ENCODE measurements at places on chromosomes 16 and 17.
A peak's percentile ranks its signal among the peaks of the same experiment; 100 is the strongest.

- DNase-seq = no peak
Observed at GRCh38 chr17:6244796-6245195, 174.6 kb downstream of the WSCD1 start.

GRCh38 chr17:41140360-41141131 lies at the start of gene KRTAP4-6:
TSS of gene KRTAP4-6 (minus strand) at chr17:41140544. CDS start at chr17:41140487, 57 bp downstream.
- DNase-seq = no peak

- no peak for DNase-seq
Observed at GRCh38 chr17:74919440-74920305, 3.4 kb downstream of the USH1G start.

DNA sequence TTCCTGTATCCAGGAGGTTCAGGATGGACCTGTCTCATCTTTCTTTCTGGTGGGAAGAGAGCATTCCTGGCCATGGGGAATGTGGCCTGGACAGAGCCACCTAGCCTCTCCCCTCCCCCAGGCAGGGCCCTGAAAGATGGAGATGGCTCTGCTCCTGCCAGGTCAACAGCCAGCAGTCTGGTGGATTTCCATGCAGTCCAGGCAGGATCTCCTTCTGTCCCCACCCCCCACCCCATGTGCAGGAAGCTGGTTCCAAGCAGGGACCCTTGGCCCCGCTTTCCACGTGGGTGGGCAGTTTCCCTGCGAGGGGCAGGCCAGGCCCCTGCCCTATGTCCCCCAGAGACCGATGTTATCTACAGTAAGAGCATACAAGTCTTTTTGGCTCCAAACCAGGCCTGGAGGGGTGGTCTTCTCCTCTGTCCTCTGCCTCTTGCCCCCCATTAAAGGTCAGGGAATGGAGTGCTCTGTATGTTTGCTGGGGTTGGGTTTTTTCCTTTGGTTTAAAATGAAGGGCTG lies 240.5 kb downstream of the SEC14L1 start:
- no peak for DNase-seq

- peak; percentile 80 for DNase-seq
Observed at GRCh38 chr17:76868176-76868668, at the start of gene MGAT5B. TSS of gene MGAT5B (plus strand) at chr17:76868404. CDS start at chr17:76869030, 626 bp downstream.
